ENCODE measurements at places on chromosomes 7 and 10. TPM values are rescaled to one million over a fixed set of nuclear protein-coding genes. Genes with fewer than 3 reads are reported as not detected.
A peak's percentile ranks its signal among the peaks of the same experiment; 100 is the strongest.

Gene LRRC61
- total RNA-seq: 3.2 TPM

Gene SLC26A3
- total RNA-seq: not detected

Gene SPDYE2
- total RNA-seq: not detected

Gene PLCE1
- total RNA-seq: 14.5 TPM

Gene SNX13
- total RNA-seq: 40.6 TPM

DNA sequence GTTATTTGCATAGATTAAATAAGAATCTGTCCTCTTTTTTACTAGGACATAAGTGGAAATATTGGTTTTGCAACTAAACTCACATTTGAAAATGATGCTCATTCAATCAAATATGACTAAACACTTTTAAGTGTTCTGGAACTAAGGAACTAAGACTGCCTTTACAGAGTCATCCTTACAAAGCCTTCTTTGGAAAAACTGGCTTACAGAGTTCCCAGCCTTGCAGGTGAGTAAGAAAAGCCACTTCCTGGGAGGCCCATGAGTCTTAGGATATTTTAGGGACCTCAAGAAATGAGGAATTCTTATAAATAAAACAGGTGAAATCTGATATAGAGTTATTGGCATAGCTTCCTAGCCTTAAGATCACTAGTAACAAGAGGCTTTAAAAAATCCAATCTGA, 135.5 kb downstream of the ALOX5 start:
- no peak overlapping the region for H3K4me3 ChIP-seq
- peaks cover 9% of the 10 kb centered on the region for H3K4me1 ChIP-seq
- no peak for DNase-seq

GRCh38 chr7:138358850-138359341, 101.2 kb upstream of the TRIM24 start:
- H3K36me3 ChIP-seq: no peaks in the 10 kb centered on the region
- H3K27me3 ChIP-seq: no peaks in the 10 kb centered on the region
- no peak for DNase-seq

- H3K27ac ChIP-seq: no peak overlapping the region
- H3K27me3 ChIP-seq: no peaks in the 10 kb centered on the region
- no peak for DNase-seq
- peaks cover 16% of the 10 kb centered on the region for H3K4me1 ChIP-seq
- no peaks in the 10 kb centered on the region for H3K36me3 ChIP-seq
Observed at GRCh38 chr10:79005126-79005810, 63.5 kb upstream of the ZMIZ1 start.

DNA sequence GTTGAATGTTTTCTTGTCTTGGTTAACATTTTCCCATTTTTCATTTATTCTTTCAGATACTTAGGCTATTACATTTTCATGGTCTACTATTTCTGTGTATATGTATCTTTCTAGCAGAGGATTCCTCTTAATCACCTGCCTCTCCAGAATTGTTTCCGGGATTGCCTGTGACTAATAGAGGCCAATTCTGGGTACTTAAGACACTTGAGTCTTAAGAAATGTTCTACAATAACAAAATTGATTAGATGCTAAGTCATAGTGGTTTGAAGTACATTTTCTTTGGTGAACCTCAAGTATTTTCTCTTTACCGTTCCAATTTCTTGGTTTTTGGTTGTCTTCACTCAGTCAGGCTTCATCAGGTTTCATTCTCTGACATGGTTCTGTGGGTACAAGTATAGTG, 26.4 kb downstream of the BBS9 start:
- no peak for DNase-seq
- no peaks in the 10 kb centered on the region for H3K27me3 ChIP-seq
- H3K27ac ChIP-seq: no peak overlapping the region
- no peak overlapping the region for H3K4me3 ChIP-seq

DNA sequence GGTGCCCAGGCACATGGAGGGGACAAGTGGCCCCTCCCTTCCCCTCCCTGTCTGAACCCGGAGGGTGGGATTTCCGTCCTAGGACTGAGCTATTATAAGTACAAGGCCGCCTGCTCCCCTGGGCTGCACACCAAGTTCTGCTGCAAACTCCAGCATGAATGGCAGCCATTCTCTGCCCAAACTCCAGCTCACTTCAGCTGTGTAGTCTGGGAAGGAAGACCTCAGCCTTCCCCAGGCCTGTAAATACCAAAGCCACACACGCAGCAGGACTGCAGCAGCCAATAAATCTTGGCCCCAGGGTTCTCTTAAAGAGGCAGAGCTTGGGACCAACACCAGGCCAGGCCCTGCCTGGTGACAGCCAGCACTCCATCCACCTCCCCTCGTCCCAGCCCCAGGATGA, 291.3 kb upstream of the ZMIZ1 start:
- peak; percentile 57 for DNase-seq
- H3K4me3 ChIP-seq: no peak overlapping the region
- H3K27ac ChIP-seq: peak overlapping the region; percentile 75
- no peaks in the 10 kb centered on the region for H3K36me3 ChIP-seq

- peak overlapping the region; percentile 95 for H3K27ac ChIP-seq
- H3K36me3 ChIP-seq: no peaks in the 10 kb centered on the region
- no peaks in the 10 kb centered on the region for H3K27me3 ChIP-seq
- no peak for DNase-seq
- H3K4me1 ChIP-seq: peaks cover 76% of the 10 kb centered on the region
- H3K4me3 ChIP-seq: peak overlapping the region; percentile 86
Observed at GRCh38 chr10:88992921-88993524, 2.4 kb downstream of the FAS start.

GRCh38 chr7:31955021-31955420, 115.2 kb downstream of the PDE1C start:
- H3K36me3 ChIP-seq: no peaks in the 10 kb centered on the region
- H3K27ac ChIP-seq: no peak overlapping the region
- H3K4me3 ChIP-seq: no peak overlapping the region
- DNase-seq: no peak

DNA sequence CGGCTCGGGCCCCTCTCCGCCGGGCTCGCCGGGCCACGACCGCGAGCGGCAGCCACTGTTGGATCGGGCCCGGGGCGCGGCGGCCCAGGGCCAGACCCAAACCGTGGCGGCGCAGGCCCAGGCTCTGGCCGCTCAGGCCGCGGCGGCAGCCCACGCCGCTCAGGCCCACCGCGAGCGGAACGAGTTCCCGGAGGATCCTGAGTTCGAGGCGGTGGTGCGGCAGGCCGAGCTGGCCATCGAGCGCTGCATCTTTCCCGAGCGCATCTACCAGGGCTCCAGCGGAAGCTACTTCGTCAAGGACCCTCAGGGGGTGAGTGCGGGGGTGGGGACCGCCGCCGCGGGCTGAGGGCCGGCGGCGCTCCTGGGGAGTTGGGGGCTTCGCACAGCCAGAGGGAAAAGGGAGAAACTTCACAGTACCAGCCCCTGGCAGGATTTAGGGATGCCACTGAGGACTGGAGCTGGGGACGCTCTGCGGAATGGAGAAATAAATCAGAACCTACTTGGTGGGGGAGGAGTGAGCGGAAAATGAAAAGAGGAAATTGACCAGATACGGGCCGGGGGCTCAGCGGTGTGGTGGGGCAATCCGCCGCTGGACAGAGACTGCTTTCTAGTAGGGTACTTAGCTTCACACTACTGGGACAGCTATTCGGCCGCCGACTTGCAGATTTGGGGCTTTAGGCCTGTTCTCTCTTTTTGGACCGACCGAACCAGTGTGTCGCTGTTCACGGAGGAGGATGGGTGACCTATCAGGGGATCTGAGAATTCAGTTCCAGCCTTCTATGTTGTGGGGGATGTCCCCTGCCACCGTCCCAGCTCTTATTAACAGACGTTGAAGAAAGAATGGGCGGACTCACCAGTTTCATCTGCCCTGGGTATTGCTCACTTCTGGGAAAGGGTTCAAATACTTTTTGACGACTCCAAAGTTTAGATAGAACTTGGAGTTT, 669 bp downstream of the PI4K2A start:
- peak overlapping the region; percentile 84 for H3K4me3 ChIP-seq
- DNase-seq: peak; percentile 24
- H3K4me1 ChIP-seq: peaks cover 21% of the 10 kb centered on the region
- peaks cover 15% of the 10 kb centered on the region for H3K36me3 ChIP-seq
- peak overlapping the region; percentile 82 for H3K27ac ChIP-seq
- no peaks in the 10 kb centered on the region for H3K27me3 ChIP-seq

DNA sequence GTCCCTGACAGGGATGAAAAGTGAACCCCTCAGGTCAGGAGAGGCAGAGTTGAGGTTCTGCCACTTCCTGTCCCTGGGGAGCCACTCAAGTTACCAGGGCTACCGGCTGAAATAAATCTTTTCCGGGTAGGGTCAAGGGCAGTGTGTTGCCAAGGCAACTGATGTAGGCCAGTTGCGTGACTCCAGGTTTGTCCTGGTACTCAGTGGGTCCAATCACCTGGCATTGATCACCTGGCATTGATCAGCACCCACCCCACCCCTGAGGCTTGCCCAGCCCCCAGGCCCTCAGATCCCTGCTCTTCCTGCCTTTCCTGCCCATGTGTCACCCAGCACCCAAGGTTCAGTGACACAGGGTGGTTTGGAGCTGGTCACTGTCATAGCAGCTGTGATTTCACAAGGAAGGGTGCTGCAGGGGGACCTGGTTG, 5.9 kb downstream of the SAP25 start:
- H3K36me3 ChIP-seq: peaks cover 13% of the 10 kb centered on the region
- peaks cover 14% of the 10 kb centered on the region for H3K4me1 ChIP-seq
- no peak overlapping the region for H3K4me3 ChIP-seq
- H3K27me3 ChIP-seq: no peaks in the 10 kb centered on the region
- no peak overlapping the region for H3K27ac ChIP-seq
- DNase-seq: no peak

DNA sequence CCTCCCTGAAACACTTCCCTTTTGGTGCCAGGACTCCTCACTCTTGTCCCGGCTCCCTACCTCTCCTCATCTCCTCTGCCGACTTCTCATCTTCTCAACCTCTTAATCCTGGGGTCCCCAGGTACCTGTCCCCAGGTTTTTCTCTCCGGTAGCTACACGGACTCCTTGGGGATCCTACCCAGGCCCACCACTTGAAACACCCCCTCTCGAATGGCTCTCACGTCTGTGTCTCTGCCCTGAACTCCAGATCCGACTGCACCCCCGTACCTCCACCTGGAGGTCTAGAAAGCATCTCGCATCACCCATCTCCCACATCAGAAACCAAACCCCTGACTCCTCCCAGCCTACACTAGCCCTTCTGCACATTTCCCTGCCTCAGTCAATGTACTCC, 4.8 kb downstream of the TBATA start:
- H3K27me3 ChIP-seq: no peaks in the 10 kb centered on the region
- DNase-seq: no peak
- no peak overlapping the region for H3K4me3 ChIP-seq
